ENCODE measurements at places on chromosomes 2 and 18.

- peak; percentile 55 for DNase-seq
Measured at GRCh38 chr18:57434536-57435494, at the start of gene ONECUT2. Gene ONECUT2, plus strand, starts transcription at chr18:57435374. Its CDS starts 343 bp downstream, at chr18:57435717.

DNA sequence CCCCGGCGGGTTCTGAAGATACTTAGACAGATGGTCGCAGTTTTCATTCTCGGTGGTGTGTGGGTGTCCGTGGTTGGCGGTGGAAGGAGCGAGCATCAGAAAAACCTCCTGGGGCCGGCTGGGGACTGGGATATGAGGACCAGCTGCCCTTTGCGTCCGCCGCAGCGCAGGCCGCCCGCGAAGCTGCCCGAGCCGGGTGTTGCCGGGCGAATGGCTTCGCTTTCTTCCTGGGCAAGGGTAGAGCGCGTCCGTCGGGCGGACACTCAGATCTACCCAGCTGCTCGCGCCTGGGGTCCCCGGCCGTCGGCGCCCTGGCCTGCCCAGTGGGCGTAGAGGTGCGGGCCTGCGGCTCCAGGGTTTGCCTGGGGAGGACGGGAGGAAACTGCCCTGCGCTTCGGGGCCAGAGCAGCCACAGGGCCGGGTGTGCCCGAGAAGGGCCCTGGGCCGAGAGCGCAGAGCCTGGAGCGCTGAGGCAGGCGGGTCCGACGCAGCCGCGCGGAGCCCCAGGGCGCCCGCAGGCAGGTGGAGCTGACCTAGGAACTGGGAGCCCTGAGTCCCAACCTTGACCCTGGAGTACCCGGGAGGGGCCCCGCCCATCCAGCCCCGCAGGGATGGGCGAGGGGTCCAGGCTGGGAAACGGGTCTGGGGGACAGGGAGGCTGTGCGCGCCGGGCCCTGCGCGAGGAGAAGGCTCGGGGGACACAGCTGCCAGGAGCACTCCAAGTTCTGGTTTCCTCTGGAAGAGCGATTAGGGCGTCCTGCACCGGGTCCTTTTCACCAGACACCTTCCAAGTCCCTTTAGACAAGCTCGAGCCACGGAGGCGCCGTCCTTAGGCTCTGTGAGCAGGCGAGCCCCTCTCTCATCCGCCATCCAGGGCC, 1.3 kb downstream of the TWIST2 start:
- no peak for DNase-seq

DNA sequence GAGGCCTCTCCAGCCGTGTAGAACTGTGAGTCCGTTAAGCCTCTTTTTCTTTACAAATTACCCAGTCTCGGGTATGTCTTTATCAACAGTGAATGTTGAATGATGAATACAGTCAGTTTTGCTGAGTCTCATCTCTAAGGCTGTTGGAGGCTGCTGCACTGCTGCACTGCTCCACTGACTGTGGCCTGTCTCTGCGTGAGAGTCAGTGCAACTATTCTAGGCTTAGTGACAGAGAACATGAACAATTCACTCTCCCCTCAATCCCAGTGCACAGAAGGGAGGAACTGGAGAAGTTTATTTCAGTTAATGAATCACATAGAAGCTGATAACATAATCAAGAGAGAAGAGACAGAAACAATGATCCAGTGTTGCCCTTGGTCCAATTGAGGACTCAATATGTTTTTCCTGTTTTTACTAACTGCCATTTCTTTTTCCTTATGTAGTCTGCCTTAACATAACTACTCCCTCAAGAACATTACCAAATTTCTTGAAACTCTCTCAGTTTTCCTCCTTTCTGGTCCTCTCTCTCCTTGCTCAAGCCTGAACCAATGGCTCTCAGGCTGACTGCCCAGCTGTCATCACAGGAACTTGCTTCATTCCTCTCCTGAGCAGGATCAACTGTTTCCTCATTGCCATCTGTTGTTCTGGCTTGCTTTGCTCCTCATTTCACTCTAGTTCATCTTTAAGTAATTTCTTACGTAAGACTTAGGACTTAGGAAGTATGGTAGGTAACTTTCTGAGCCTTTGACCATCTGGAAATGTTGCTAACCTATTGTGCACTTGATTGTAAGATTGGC, 483.2 kb downstream of the METTL4 start:
- DNase-seq = no peak

GRCh38 chr2:105188343-105188742, 53.2 kb upstream of the GPR45 start:
- DNase-seq = no peak

DNA sequence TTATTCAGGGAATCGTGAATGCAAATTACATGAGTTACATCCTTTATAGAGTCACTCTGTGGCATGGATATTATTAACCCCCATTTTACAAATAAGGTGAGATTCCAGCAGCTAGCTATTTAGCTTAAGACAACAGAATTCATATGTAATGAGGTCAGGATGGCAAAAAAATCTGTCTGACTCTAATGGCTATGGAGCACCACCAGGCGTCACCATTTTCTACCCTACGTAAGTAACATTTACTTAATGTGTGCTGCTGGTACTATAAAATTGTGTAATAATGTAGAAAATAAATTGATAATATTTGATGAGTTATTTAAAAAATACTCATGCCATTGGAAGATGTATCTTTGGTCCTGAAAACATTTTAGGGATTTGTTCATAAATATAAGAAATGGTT, 2040.1 kb upstream of the LRRTM1 start:
- DNase-seq = no peak

- no peak for DNase-seq
Measured at GRCh38 chr2:134738141-134738870, 19.5 kb upstream of the TMEM163 start.

DNA sequence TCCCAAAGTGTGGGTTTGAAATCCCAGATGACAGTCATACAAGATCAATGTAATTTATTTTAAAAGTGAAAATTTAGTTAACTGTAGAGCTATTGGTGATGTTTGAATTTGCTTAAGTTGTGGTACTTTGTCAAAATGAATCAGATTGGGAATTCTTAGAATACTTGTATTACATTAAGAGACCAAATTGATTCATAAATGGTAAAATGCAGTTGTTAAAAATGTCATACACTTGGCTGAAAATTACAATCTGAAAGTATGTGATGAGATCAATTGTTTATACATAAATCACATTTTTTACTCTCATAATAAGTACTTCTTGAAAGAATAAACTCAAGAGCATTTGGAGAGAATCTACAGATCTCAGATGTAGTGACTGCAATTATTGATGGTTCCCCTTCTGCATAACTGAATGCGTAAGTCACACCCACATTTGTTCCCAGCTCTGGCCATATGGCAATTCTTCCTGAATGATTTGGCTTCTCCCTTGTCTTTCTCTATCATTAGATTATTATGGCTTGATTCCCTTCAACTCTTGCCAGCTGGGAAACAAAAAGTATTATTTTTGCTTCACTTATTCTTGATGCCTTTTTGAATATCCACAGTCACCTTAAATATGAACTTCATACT, 558.5 kb downstream of the CPS1 start:
- DNase-seq = no peak

DNA sequence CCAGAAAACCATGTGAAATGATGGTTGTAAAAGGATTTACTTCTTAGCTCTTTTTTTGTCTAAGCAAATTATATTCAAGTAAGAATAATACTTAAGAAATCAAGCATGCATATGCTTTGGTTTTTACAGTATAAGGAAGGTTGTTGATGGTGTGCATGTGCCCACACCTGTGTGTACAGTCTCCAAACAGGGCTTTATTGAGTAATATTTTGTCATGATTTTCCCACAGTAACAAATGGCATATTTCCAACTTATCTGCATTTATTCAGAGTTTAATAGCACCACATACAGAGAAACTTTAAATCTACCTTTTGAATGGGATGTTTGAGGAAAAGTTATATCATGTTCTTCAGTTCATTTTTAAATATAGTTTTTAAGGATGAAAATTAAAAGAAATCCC, 76.5 kb upstream of the DSG1 start:
- DNase-seq = no peak

DNA sequence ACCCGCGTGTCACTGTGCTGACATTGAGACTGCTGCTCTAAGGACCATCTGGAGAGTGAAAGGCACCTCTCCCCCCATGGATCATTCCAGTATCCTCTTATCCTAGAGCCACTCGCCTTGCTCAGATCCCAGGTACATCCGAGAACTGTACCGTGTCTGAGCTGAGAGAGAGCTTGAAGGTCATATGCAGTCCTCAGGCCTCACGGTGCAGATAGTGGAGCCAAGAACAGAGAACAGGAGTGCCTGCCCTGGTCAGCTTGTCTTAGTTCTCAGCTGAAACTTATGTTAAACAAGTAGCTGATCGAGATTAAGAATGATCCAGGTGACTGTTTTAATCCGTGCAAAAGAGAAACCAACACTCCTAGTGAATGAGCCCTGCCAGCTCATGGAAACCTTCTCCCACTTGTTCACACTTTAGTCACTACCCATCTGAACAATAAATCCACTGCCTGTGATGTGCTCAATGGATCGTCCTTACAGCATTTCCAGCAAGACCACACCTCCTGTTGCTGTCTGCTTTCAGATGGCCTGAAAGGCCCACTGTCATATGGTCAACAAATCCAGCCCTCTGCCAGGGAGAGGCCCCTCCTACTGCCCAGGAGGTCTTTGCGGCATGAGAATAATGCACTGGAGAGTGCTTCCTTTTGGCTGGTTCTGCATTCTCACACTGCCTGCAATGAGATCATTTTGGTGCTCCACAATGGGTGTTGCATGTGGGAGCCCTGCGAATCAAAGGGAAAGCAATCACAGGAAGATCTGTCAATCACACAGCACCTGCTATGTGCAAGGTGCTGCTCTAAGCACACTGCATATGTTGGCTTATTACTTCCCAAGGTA, 43.7 kb upstream of the APCDD1 start:
- DNase-seq = no peak

DNA sequence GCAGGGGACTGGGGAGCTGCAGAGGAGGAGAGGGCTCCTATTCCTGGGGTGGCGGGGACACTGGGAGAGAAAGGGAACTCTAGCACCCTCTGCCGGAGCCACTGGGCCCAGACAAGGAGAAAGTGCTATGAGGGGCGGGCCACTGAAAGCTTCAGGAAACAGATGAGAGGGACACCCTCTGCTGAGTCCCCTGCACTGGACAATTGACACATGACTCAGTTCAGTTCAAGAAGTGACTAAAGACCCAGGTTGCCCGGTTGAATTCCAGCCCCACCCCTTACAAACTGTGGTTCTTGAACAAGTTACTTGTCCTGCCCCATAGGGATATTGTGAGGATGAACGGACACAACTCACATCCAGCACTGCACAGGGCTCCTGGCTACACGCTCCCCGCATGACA, 5.0 kb downstream of the RUFY4 start:
- DNase-seq = no peak

DNA sequence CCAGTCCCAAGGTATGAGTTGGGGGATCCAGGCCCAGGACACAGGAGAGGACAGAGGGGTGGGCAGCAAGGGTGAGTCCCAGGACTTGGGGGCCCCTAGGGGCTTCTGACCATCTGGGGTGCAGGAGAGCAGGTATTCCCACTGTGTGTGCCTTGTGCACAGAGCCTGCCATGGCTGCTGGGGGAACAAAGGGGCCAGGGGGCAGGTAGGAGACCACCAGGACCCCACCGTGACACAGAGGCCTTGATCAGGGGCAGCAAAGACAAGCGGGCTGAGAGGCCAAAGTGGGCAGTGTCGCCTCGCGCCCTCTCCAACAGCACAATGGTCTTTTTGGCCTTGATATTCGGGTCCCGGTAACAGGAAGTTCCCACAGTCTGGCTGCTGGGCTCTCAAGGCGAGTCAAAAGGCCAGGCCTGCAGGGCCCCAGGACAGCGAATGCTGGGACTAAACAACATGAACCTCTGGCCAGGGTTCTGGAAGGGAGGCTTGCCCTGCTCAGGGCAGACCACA, 12.3 kb upstream of the GPR17 start:
- DNase-seq = no peak

GRCh38 chr2:222837643-222838056, 23.2 kb upstream of the ACSL3 start:
- DNase-seq = no peak

- DNase-seq = no peak
Measured at GRCh38 chr18:60197671-60198462, 174.7 kb downstream of the MC4R start.

DNA sequence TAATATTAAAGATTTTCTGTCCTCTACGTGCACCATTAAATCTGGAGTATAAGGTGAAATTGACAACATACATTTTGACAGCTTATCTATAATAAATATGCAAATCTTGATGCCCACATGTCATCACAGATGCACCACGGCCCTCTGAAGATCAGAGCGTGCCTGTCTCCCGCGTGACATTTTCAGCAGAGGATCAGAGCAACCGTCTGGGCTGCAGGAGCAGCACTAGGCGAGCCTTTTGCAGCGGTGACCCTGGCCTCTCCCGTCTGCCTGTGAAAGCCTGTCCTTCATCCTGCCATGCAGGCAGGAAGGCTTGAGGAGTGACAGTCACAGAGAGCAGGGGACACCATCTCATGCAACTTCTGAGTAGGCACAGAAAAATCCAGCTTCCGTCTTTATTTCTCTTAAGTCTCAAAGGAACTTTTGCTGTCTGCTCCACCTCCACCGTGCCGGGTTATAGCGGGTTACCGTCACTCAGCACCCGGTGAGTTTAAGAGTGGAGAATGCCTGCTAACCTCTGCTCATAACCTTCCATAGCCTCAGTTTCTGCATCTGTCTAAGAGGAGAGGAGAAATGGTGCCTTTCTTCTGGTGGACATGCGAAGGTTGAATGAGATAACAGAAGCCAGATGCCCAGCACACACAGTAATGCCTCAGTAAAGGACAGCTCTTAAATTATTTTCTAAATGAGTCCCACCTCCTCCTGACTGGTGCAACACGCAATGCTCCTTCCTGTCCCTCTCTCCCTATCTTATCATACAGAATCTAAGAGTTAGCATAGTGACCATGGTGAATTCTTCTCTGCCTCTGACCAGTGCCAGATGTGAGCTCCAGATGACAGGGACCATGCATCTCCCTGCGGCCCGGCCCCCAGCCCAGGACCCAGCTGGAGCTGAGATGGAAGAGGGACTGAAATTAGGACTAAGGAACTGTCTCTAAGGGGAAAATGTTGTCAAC, 43.8 kb downstream of the CELF4 start:
- DNase-seq = no peak

DNA sequence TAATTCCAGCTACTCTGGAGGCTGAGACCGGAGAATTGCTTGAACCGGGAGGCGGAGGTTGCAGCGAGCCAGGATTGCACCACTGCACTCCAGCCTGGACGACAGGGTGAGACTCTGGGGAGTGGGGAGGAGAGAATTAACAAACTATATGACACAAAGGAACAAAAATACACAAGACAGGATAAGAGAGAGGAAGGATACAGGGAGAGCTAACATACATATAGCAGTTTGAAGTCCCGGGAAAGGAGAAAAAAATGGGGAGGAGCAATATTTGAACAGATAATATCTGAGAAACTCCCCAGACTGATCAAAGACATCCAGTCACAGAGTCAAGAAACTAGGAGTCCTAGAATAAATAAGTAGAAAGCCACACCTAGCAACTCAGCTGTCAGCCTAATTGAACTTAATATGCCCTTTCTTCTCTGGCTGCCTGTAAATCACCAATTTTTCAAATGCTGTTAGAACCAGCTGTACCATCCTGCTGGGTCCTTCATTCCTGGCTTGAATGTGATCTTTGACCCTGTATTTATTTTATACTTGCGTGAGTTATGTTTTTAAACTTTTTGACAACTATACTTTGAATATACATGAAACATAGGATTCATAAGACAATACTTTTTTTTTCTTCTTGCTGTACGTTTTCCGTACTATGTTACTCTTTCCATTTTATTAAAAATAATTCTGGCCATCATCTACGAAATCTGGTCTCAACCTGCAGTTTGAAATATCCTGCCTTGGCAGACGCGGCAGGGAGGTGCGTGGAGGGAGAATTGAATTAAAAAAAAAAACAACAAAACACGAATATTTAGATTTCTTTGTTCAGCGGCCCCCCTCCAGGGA, 876 bp upstream of the CYP27A1 start:
- no peak for DNase-seq

Measured in naive B cell (primary cell).